Right ventricle myocardium inferior (tissue), 1 donor: ENCODE measurements at places on chromosomes 7 and 10.

DNA sequence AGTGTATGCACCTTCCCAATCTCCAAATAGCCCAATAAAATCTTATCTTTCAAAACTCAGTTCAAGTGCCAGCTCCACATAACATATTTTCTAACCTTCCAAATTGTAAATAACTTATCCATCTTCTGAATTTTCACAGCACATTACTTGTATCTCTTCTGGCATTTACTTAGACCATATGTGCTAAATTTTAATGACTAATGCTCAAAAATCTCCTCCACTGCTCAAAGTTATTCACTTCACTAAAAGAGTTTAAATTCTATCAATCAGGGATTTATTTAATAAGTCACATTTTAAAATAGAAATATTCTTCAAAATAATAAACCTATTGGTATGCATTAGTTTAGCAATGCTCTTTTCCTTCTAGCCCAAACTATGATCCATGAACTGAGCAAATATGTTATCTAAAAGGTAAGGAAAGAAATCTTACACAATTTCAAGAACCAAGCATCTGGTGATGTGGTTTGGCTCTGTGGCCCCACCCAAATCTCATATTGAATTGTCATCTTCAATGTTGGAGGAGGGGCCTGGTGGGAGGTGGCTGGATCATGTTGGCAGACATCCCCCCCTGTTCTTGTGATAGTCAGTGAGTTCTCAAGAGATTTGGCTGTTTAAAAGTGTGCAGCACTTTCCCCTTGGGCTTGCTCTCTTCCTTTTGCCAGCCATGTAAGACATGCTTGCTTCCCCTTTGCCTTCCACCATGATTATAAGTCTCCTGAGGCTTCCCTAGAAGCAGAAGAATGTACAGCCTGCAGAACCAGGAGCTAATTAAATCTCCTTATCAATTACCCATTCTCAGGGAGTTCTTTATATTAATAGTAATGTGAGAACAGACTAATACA, 28.1 kb upstream of the GPR22 start:
- no peak for DNase-seq

- DNase-seq = no peak
These were observed 47.4 kb downstream of the FHIP2A start for GRCh38 chr10:114868870-114869519.

- no peak for DNase-seq
These were observed 7.4 kb upstream of the SAMD8 start for GRCh38 chr10:75103881-75104686.

GRCh38 chr10:58979711-58980110, 196.7 kb upstream of the PHYHIPL start:
- DNase-seq = no peak

GRCh38 chr7:26292768-26293560, 1.3 kb downstream of the SNX10 start:
- DNase-seq = no peak

- no peak for DNase-seq
These were observed 16.1 kb upstream of the SEC61G start for GRCh38 chr7:54774785-54775740.

GRCh38 chr7:22292531-22292930, 64.4 kb downstream of the RAPGEF5 start:
- no peak for DNase-seq

DNA sequence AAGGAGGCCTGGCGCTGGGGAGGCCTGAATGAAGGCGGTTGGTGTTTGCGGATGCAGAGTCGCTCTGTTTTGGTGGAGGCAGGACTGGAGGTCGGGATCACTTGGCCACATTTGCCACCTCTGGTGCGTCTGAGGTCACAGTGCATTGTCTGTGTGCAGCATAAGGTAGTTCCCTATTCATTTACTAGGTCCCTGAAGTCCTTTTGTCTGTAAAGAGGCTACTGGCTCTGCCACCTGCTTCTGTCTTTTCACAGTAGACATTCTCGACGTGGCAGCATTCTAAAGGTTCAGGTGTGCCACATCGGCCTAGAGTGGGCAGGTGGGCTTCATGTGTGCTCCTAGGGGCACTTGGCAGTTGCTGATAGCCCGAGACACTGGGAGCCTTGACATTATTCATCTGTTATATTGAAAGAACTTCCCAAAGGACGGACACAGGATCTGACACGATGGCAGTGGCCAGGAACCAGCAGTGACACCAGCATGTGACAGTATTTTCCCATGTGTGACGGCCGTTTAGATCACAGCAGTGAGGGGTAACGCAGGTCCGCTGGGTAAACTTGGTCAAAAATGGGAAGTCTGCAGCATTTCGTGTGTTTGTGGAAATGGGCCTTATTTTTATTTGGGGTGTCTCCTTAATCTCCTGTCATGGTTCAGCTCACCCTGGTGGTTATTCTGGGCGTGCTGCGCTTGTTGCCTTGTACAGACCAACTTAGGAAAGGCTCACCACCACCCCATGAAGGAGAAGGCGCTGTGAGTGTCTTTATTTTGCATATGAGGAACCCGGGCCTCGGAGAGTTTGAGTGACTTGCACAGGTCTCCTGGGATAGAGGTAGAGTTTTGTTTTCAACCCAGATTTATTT, 5.9 kb downstream of the MGMT start:
- no peak for DNase-seq

- no peak for DNase-seq
These were observed 22.1 kb downstream of the ACSL5 start for GRCh38 chr10:112395809-112396530.

DNA sequence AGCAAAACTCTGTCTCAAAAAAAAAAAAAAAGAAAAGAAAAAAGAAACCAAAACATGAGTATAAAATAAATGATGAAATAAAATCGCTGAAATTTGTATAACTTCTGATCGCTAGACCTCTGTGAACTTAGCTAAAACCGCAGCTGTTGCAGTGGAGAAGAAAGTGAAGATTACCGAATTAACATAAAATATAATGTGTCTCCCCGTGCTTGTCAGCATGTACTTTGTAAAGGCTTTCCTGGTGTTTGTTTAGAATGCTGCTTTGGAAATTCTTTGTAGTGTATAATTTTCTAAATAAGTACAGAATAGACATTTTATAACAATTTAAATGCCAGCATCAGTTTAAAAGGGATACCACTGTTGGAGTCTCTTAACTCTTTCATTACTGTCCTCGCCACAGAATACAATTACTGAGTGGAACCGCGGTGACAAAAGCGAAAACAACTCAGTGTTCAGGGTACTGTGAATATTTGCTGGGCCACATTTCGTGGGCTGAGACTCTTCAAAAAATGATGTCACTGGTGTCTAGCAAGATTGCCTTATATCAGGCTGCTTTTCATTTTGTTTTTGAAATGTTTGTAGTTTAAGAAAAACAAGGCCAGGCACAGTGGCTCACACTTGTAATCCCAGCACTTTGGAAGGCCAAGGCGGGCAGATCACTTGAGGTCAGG, 167.7 kb downstream of the NSUN6 start:
- DNase-seq = no peak

DNA sequence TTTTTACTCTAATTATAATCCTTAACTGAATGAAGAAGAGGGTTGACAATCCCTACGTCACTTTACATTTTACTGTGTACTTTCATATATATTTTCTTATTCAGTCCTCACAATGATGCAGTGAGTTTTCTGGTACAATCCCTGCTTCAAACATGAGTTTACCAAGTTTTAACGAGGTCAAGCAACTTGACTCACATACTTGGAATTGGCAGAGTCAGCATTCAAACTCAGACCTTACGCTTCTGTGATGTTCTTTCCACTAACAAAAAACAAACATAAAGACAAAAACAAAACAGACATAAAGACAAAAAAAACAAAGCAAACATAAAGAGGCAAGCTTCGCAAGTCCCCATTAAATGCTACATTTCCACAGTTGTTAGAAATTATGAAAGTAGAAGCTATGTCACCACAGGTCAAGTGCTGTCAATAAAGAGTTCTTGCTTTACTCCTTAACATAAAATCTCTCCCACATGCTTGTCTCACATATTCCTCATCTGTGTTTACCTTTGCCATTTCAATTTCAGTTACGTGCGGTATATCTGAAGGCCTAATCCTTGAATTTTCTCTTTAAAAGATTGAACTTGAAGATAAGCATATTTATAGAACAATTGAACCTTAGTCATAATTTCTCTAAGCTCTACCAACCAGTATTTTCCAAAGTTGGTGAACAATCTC, 217.3 kb downstream of the CELF2 start:
- DNase-seq = no peak

GRCh38 chr7:40747856-40748255, 613.1 kb downstream of the SUGCT start:
- DNase-seq = no peak

- no peak for DNase-seq
These were observed 275.9 kb downstream of the EXOC4 start for GRCh38 chr7:133528796-133529195.

GRCh38 chr7:28125431-28126409, 54.9 kb downstream of the JAZF1 start:
- no peak for DNase-seq
